ENCODE measurements at places on chromosomes 4 and X. TPM values are rescaled to one million over a fixed set of nuclear protein-coding genes. Genes with fewer than 3 reads are reported as not detected.

Gene PAGE2
- not detected for total RNA-seq

Gene F8A2
- total RNA-seq, result not detected

Gene PHKA1
- total RNA-seq, result 6.7 TPM

Gene SPANXN3
- total RNA-seq, result not detected

Gene GDPD2
- total RNA-seq, result not detected

Gene EXOC1L
- total RNA-seq, result not detected

Gene DUSP21
- total RNA-seq, result not detected

Gene TCP11X2
- not detected for total RNA-seq

Gene RAB41
- total RNA-seq, result not detected

Gene PUDP
- total RNA-seq, result 11.4 TPM

Gene FHIP1A
- total RNA-seq, result 2.6 TPM

Gene CPE
- 116 TPM for total RNA-seq

Gene RENBP
- total RNA-seq, result 5.9 TPM

Gene GABRA4
- 0.35 TPM for total RNA-seq

Gene SRPX2
- 7.4 TPM for total RNA-seq
